Inflammatory macrophage treated with lipopolysaccharide for 4 hours (primary cell): ENCODE measurements at places on chromosomes 6 and 20.

- DNase-seq, result no peak
These were observed 228.2 kb downstream of the SOD2 start for GRCh38 chr6:159464816-159465215.

DNA sequence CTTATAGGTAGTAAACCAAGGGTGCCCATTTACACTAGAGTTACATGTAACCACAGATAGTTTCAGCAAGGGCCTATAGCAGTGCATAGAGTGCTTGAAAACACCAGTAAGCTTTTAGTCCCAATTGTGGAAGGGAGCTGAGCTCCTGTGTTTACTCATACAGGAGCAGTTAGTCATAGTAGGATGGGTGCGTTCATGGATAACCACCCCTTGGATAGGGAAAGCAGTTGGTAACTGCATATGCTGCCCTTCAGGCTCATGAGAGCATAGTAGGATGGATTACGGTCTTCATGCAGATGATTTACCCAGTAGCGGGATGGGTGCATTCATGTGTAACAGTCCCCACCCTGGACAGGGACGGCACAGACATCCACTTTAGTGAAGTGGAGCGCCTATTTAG lies 45.1 kb downstream of the OR2B6 start:
- no peak for DNase-seq

GRCh38 chr6:106069478-106069877 lies 16.7 kb upstream of the PRDM1 start:
- DNase-seq, result no peak

DNA sequence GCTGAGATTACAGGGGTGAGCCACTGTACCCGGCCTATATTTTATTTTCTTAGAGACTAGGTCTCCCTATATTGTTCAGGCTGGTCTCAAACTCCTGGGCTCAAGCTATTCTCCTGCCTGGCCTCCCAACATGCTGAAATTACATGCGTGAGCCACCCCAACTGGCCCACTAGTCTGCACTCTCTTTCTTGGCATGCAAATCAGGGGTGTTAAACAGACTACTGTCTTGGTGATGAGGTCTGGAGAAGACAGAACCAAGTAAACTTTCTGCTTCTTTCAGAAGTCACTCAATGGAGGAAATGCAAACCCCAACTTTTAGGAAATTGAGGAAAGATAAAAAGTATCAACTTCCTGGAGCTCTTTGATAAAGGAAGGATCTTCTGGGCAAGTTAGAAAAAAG lies 8.0 kb upstream of the TUBB2B start:
- no peak for DNase-seq

DNA sequence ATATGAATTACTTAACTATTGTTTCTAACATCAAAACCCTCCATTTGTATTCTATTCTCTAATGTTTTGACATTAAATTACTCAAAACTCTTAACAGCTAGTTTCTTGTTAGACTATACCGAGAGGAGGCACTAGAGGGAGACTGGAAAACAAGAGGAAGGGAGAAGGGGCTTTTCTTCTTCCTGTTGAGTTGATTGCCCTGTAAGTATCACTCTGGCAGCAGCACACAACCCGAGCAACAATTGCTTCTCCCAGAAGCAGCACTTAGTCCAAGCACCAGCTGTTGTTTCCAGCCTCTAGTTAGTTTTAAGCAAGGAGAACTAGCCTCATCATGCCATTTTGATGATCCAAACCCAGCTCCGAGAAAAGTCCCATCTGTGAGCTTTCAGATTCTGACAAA lies 603.8 kb downstream of the PRKN start:
- peak; percentile 18 for DNase-seq

DNA sequence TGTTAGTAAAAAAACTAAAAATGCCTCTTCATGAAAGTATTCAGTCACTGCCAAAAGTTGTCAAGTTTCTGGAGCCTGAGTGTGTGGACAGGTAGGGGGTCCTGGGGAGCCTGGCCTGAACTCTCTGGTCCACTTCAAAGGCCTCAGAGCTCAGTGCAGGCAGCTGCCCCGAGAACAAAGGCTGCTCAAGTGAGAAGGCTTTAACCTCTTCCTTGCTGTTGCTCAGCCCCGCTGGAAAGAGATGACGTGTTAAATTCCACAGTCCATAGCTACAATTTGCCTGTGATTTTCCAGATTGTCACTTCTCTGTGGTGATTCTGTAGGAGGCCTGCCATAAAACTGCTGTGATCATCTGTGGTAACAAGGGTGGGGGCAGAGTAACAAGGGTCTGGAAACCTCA lies 96.9 kb downstream of the FAM120B start:
- DNase-seq, result no peak

- no peak for DNase-seq
These were observed 12.3 kb downstream of the PREX1 start for GRCh38 chr20:48815537-48815936.

GRCh38 chr6:30672445-30673253 lies at the start of gene DHX16:
Gene DHX16 (minus strand): TSS chr6:30673006. CDS start chr6:30672841, 165 bp downstream.
- peak; percentile 97 for DNase-seq

DNA sequence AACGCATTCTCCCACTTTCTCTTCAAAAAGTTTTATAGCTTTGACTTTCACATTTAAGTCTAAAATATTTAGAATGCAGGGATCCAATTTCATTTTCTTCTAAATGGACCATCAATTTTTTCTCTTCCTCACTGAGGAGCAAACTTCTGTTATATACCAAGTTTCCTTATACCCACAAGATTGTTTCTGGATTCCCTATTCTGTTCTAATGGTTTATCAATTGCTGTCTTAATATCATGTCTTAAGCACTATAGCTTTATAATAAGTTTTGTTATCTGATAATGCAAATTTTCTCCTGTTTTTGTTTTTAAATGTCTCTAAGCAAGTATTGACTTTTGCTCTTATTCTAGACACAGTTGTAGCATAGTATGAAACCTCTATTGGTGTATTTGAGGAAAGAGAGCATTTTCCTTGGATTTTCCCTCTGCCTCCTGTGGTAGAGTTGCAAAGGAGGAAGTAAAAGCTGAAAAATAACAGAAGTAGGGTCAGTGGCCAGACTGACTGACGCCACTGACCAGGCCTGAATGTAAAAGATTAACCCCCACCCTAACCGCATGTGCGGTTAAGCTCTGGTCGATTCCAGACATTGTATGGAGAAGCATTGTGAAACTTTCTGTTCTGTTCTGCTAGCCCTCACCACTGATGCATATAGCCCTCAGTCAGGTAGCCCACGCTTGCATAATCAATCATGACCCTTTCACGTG lies 40.3 kb downstream of the GPX5 start:
- no peak for DNase-seq

DNA sequence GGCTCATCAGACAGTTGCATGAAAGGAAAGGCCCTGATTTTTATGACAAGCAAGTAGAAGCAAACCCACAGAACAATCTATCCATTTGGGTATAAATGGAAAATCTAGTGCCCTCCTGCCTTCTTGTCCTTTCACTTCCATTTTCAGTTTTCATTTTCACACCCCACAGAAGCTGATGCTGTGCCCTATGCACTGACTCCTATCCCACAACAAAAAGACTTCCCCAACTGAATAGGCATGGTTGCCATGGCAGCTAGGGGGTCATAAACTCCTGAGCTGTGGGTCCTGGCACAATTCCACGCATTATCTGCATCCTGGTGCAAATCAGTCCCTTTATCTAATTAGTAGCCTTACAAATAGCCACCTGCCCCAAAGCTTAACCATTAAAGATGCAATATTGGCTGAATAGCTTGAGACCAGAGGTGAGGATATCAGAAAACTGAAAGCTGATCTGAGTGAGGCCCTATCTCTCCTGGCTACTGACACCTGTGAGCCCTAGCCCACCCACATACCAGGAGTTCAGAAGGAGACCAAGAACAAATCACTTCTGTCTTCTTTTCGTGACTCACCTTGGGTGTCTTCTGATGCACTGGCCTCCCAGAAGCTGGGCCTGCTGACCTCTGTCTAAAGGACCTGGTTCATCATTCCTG lies 34.9 kb upstream of the HEY2 start:
- no peak for DNase-seq

DNA sequence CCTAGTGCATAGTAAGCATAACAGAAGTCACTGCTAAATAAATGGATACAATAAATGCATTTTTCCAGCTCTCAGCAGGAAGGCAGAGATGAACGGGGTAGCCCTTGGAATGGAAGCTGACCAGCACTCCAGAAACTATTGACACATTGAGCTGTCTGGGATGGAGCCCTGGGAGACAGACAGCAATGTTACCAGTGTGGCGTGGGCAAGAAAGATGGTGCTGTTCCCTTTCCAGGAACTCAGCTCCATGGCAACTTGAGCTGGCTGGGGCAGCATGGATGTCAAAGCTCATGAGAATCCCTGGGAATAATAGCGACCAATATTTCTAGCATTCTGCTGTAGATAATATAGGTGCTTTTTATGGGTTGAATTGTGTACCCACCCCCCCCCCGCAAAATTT lies 104.3 kb upstream of the PTPRT start:
- no peak for DNase-seq
